ENCODE measurements at places on chromosomes 5 and 9. TPM values are rescaled to one million over a fixed set of nuclear protein-coding genes. Genes with fewer than 3 reads are reported as not detected.

Gene PCDHB7
- total RNA-seq, result 0.15 TPM

Gene SURF4
- total RNA-seq, result 326 TPM

Gene IL5
- not detected for total RNA-seq

Gene VAV2
- total RNA-seq, result 8.7 TPM

Gene CCIN
- 0.89 TPM for total RNA-seq

Gene STPG3
- not detected for total RNA-seq

Gene SLC45A2
- under 0.01 TPM for total RNA-seq

Gene SAPCD2
- total RNA-seq, result 21.9 TPM

Gene KIF4B
- total RNA-seq, result not detected

Gene CCDC192
- total RNA-seq, result not detected

Gene COMMD10
- total RNA-seq, result 26.6 TPM

Gene UGCG
- 74.0 TPM for total RNA-seq

Gene NDST1
- 58.3 TPM for total RNA-seq

Gene ZNF608
- 12.5 TPM for total RNA-seq

All from bronchus fibroblast of lung (primary cell).